ENCODE measurements at places on chromosomes 4 and X.

DNA sequence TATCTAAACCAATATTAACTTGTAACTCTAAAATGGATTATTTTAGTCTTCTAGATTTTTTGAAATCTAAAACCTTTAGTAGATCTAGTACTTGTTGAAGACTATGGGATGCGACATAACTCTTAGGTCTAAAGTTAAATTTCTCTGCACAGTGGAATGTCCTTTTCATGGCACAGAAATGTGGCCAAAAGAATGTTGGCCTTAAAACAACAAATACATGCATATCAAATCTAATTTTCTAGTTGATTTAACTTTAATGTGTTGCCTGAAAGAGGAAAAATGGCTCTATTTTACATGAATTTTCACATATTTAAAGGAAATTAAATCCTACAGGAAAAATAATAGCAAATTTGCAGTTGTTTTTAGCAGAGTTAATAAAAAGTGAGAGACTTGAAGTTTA, 30.3 kb downstream of the NFKB1 start:
- DNase-seq, result no peak

DNA sequence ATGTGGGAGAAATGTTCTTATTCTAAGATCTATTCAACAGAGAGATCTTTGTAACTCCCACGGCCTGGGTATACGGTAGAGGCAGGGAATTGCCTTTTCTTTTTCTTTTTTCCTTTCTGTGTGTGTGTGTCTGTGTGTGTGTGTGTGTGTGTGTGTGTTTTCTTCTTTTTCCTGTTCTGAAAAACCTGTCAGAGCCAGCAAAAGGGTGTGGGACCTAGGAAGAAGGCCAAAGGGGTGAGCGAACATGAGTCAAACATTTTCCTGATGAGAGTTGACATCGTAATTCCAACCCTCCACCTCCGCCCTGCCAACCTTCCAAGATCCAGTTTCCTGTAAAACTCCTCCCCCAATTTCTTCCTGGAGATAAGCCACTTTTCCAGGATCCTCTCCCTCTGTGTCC, 2.8 kb upstream of the CHIC2 start:
- DNase-seq, result peak; percentile 49

GRCh38 chr4:20433097-20433705, 181.5 kb downstream of the SLIT2 start:
- no peak for DNase-seq

GRCh38 chrX:16137416-16138107, 14.2 kb downstream of the GRPR start:
- DNase-seq, result no peak

- no peak for DNase-seq
Observed at GRCh38 chr4:185879666-185880312, 67.8 kb upstream of the SORBS2 start.

DNA sequence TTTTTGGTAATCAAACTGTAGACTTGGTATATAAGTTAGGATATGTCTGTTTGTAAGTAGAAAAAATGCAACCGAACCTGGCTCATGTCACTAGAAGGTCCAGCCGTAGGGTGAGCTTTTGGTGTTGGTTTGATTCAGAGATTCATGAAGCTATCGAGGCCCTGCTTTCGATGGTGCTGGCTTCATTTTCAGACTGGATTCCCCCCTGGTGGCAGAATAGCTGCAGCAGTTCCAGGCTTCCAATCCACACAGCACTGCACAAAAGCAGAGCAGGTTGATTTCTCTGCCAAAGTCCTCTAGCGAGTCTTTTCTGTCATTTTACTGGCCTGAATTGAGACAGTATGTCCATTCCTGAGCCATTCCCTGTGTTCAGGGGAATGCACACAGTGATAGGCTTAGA, 33.1 kb downstream of the PDK3 start:
- DNase-seq, result peak; percentile 54

GRCh38 chr4:14856934-14857235, 145.4 kb upstream of the CPEB2 start:
- no peak for DNase-seq

GRCh38 chr4:17126321-17126966, 228.0 kb upstream of the LDB2 start:
- no peak for DNase-seq

DNA sequence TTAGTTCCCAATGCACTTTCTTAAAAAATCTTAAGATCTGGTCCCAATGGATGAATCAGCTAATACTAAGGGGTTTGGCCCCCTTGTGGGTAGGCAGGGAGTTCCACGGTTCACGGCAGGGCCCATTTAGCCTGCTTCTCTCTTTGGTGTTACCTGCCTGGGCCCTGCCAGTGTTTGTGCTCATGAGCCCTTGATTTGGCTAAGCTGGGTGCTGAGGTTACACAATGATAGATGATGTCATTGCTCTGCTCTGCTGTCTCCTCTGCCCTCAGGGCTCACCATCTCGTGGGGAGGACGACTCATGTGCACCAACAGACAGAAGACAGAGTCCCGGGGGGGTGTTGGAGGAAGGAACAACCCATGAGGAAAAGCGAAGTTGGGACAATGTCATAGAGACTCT, 24.4 kb downstream of the RTL5 start:
- no peak for DNase-seq

DNA sequence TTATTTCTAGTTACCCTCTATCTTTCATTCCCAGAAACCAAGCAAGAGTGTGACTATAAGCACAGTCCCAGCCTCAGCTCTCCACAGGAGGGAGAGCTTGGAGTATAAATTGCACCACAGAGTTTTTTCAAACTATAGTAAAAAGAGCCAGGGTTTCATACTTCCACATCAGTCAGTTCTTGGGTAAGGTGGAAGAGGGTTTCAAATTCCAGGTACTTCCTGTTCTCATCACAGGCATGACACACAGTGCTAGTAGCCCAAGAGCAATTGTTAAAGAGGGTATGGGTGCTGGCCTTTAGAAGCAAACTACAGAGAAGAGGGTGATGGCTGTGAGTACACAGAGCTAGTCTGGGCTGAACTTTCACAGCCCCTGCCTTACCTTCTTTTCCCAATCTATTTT, 5.7 kb upstream of the IL1RAPL1 start:
- DNase-seq, result no peak

DNA sequence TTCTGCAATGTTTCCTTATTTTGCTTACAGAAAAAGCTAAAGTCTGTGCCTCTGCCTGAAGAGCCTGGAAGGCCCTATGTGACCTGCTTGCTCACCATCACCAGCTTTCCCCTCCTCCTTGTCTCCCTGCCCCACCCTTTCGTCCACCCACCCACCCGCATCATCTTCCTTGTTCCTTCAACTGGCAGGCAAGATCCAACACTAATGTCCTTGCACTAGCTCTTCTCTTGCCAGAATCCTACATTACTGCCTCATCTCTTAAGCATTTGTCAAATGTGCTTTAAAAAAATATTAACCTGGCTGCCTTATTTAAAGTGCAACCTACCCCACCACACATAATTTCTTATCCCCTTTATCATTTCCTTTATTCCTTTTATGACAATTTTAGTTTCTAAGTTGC, 165.1 kb upstream of the PPP3CA start:
- DNase-seq, result no peak

GRCh38 chr4:23878912-23879732, 10.7 kb downstream of the PPARGC1A start:
- no peak for DNase-seq

- no peak for DNase-seq
Observed at GRCh38 chr4:127708985-127709384, 21.2 kb upstream of the SLC25A31 start.

- no peak for DNase-seq
Observed at GRCh38 chr4:76626686-76627465, 191.8 kb downstream of the SHROOM3 start.

- DNase-seq, result no peak
Observed at GRCh38 chr4:141448490-141448889, 187.9 kb upstream of the IL15 start.

- DNase-seq, result peak; percentile 92
Observed at GRCh38 chr4:7806338-7807090, 133.1 kb downstream of the AFAP1 start.

DNA sequence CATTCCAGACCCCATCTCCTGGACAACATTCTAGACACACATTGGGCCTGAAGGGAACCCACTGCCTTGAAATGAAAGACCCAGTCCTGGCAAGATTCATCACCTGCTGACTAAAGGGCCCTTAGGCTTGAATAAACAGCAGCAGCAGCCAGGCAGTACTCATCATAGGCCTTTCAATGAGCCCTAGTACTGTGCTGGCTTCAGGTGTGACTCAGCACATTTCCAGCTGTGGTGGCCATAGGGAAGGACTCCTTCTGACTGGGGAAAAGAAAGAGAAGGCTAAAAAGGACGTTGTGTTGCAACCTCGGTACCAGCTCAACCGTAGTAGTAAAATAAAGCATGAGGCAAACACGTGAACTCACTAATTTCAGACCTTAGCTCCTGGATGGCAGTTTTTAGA, 344.0 kb downstream of the ACTRT1 start:
- no peak for DNase-seq

GRCh38 chrX:101485212-101485949, at the start of gene ARMCX4:
Gene ARMCX4 (plus strand): TSS chrX:101485456. CDS start chrX:101488590, 3,134 bp downstream.
- peak; percentile 83 for DNase-seq

DNA sequence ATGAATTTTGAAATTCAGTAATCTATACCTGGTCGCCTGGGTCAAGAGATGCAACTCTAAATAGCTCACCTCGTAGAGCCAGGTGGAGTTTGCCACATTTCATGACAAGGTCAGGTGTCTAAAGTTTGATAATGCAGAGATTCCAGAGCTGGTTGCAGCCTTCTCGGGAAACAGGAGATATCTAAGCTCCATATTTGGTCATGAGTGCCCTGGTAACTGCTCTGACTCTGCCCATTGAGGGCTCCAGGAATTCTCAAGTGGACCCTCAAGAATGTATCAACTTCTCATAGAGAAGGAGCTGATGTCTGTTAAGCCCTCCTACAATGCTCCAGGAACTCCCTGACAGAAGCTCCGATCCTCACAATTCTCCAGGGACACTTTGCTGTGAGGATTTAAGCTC, 33.2 kb upstream of the TSPAN5 start:
- no peak for DNase-seq

GRCh38 chrX:69133921-69134542, 31.2 kb downstream of the PJA1 start:
- peak; percentile 41 for DNase-seq

DNA sequence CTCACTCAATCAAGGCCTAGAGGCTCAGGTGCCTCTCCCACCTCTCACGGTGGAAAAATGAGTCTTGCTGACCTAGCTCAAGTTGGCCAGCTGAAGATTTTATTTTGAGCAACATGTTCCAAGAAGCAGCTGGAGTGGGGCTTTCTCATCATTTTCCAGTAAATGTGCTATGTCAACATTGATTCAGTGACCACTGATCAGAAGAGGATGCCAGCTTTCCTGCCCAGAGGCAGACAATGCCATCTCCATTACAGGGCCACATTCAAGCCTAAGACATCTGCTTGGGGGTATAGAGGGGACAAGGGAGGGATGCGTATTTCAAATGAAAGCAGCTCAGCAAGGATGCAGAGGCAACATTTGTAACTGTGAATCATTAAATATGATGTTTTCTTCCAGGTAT, 3.0 kb downstream of the MEPE start:
- no peak for DNase-seq

GRCh38 chr4:45568694-45569093, 555.2 kb downstream of the GABRG1 start:
- DNase-seq, result no peak

DNA sequence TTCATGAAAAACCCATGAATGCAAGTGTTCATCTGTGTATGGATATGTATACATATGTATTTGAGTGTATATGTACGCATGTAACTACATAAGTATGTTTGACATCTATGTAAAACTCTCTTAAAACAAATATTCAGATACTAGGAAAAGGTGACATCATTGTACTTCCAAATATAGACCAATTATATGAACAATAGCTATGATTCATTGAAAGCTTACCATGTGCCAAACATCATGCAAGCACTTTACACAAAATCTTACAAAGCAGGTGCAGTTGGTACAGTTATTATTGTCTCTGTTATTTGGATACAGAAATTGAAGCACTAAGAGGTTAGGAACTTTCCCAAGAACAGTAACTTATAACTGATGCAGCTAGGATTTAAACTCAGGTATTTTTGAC, 21.4 kb downstream of the MAGEB17 start:
- DNase-seq, result no peak

DNA sequence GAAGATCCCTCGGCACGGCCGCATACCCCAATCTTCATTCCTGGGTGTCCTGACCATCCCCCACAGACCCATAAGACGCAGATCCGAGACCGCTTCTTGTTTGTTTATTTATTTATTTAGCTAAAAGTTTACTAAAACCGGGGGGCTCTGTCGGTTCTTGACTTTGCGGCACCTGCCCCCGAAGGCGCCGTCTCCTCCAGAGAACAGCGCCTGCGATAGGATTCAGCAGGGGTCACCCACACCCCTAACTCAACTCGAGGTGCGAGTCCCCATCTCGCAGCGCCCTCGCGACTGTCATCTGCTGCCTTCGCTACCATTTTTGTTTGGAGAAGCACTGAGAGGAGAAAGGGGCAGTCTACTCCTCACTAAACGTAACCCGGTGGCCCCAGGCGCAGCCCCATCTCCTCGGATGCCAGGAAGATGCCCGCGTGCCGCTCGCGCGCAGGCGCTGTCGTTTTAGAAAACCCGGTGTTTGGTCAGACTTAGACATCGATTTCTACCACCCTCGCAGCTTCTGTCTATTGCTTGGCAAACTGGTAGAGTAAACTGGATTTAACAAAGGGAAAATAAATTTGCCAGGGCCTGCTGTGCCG, 18.9 kb upstream of the GPR101 start:
- DNase-seq, result no peak

GRCh38 chr4:154982187-154983047, 201.3 kb downstream of the RBM46 start:
- DNase-seq, result peak; percentile 57

All from right hindlimb (tissue), 1 donor.